Osteocyte (in vitro differentiated cells): ENCODE measurements at places on chromosomes 7 and 10. TPM values are rescaled to one million over a fixed set of nuclear protein-coding genes. Genes with fewer than 3 reads are reported as not detected.
A peak's percentile ranks its signal among the peaks of the same experiment; 100 is the strongest.

CFTR gene
- not detected in 2 replicates for total RNA-seq

SFTPD gene
- 0.35 and 0.60 TPM in 2 replicates for total RNA-seq

DNA sequence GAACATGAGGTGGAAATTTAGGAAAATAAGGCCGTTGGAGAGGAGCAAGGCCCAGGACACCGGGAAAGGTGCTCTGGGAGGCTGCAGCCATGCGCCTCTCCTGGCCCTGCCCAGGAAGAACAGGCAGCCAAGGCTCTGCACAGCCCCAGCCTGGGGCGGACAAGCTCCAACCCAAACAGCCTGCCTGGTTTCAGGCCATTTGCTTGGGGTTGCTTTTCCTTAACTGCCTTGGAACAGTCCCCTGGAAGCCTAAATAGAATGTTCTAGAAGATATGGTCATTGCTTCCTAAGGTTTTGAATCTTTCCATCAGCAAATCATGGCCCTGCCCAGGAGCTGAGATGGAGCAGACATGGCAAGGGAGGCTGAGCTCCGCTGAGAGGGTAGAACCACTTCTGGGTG lies 11.0 kb downstream of the VSTM4 start:
- DNase-seq: no peak
- H3K27me3 ChIP-seq: peaks cover 12% of the 10 kb centered on the region
- no peak overlapping the region for H3K4me3 ChIP-seq
- no peaks in the 10 kb centered on the region for H3K36me3 ChIP-seq

- no peaks in the 10 kb centered on the region for H3K36me3 ChIP-seq
- no peak overlapping the region for H3K4me3 ChIP-seq
- peaks cover 39% of the 10 kb centered on the region for H3K27me3 ChIP-seq
- H3K27ac ChIP-seq: no peak overlapping the region
Observed at GRCh38 chr10:50275650-50276235, 24.4 kb upstream of the ASAH2 start.

DNA sequence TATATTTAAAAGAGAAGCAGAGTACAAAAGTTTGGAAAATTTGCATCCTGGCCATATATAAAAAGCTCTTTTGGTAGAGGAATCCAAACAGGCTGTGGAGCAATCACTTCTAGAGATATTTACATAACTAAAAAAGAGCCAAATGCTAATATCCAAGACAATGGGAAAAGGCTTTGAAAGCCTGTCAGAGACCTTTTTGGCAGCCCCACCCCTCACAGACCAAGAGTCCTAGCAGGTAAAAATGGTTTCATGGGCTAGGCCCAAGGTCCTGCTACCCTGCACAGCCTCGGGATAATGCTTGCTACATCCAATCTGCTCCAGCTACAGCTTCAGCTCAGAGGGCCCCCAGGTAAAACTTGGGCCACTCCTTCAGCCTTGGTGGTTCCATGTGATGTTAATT lies 430.2 kb upstream of the KCND2 start:
- no peak for DNase-seq
- H3K36me3 ChIP-seq: peaks cover 2% of the 10 kb centered on the region
- no peak overlapping the region for H3K27ac ChIP-seq
- H3K27me3 ChIP-seq: no peaks in the 10 kb centered on the region
- H3K4me1 ChIP-seq: no peaks in the 10 kb centered on the region

DNA sequence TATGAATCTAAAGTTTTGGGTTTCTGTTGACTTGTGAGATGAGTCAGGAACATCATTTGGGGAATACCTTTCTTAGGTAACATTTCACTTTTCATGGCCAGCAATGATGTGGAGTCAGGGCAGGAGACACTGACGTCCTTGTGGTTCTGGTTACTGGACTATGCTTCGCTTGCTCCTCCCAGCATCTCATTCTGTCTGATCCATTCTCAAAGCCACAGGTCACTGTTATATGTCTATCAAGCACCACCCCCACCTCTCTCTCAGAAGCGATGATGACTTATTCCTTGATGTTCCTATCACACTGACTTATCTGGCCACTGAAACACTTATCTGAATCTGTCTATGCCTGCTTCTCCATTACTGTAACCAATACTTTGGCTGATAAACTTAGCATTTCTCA lies 51.6 kb downstream of the TES start:
- H3K27ac ChIP-seq: no peak overlapping the region
- H3K4me3 ChIP-seq: no peak overlapping the region
- H3K4me1 ChIP-seq: peaks cover 21% of the 10 kb centered on the region

KCNIP2 gene
- total RNA-seq: 3.2 and 3.5 TPM in 2 replicates

- H3K27me3 ChIP-seq: peaks cover 60% of the 10 kb centered on the region
- H3K27ac ChIP-seq: no peak within 1 kb of the TSS
- no peak for DNase-seq
- peak within 1 kb of the TSS; percentile 28 for H3K4me3 ChIP-seq
- peaks cover 14% of the 10 kb centered on the region for H3K4me1 ChIP-seq
Observed at GRCh38 chr7:19772841-19773760, at the start of gene TMEM196. Gene TMEM196, minus strand, starts transcription at chr7:19773617. Its CDS starts 921 bp downstream, at chr7:19772696.

ZRANB1 gene
- 26.4 and 26.8 TPM in 2 replicates for total RNA-seq

- peaks cover 11% of the 10 kb centered on the region for H3K4me1 ChIP-seq
- no peak overlapping the region for H3K4me3 ChIP-seq
- H3K36me3 ChIP-seq: no peaks in the 10 kb centered on the region
- no peak for DNase-seq
Observed at GRCh38 chr10:17838080-17838648, 29.0 kb downstream of the MRC1 start.

OR2A42 gene
- total RNA-seq: 0.08 and 0.18 TPM in 2 replicates

RET gene
- 0.43 and 1.1 TPM in 2 replicates for total RNA-seq

DNA sequence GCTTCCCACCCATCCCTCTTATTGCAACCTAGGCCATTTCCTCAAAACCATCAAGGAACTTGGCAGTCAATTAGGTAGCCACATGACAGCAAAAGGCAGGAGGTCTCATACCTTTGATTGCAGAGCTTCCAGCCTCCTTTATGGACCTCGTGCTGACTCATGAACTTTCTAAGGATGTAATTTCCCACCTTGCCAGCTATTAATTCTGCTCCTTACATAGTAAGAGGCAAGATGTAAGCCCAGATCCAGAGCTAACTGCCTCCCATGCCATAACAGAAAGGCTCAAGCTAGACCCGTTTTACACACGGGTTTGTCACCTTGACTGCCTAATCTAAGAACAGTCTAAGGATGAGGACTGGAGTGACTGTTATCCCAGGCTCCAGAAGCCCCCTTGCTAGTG lies 565.7 kb downstream of the KCNMA1 start:
- peaks cover 17% of the 10 kb centered on the region for H3K4me1 ChIP-seq
- no peak overlapping the region for H3K4me3 ChIP-seq
- peak; percentile 4 for DNase-seq
- H3K36me3 ChIP-seq: peaks cover 54% of the 10 kb centered on the region

DNA sequence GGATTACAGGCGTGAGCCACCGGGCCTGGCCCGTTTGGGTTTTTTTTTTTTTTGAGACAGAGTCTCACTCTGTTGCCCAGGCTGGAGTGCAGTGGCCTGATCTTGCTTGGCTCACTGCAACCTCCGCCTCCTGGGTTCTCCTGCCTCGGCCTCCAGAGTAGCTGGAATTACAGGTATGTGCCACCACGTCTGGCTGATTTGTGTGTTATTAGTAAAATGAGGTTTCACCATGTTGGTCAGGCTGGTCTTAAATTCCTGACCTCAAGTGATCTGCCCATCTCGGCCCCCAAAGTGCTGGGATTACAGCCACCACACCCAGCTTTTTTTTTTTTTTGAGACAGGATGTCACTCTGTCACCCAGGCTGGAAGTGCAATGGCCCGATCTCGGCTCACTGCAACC lies 5.9 kb upstream of the BAIAP2L1 start:
- H3K27ac ChIP-seq: no peak overlapping the region
- peaks cover 3% of the 10 kb centered on the region for H3K27me3 ChIP-seq
- H3K36me3 ChIP-seq: no peaks in the 10 kb centered on the region
- no peak overlapping the region for H3K4me3 ChIP-seq

DNA sequence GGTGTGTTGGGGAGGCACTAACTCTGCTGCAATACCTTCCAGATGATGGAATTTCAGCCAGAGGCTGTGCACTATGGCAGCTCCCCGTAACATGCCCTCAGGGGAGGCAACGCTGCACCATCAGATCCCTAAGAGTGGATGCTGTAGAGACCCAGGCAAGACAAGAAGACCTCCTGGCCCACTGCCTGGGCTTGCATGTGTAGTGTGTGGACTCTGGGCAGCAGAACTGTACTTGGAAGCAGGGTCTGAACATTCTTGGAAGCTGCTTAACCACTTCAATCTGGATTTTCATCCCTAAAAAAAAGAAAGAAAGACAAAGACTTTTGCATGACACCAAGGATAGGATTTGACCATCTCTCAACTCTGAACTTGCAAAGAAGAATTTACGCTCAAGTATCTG lies 297.5 kb upstream of the NRP1 start:
- H3K4me3 ChIP-seq: no peak overlapping the region
- H3K27ac ChIP-seq: no peak overlapping the region
- no peaks in the 10 kb centered on the region for H3K4me1 ChIP-seq
- H3K27me3 ChIP-seq: peaks cover 34% of the 10 kb centered on the region
- H3K36me3 ChIP-seq: no peaks in the 10 kb centered on the region

- no peak overlapping the region for H3K4me3 ChIP-seq
- H3K4me1 ChIP-seq: no peaks in the 10 kb centered on the region
- H3K27me3 ChIP-seq: no peaks in the 10 kb centered on the region
Observed at GRCh38 chr10:37379991-37380390, 254.6 kb downstream of the ANKRD30A start.

- no peak overlapping the region for H3K27ac ChIP-seq
- no peak overlapping the region for H3K4me3 ChIP-seq
- DNase-seq: no peak
- H3K4me1 ChIP-seq: no peaks in the 10 kb centered on the region
Observed at GRCh38 chr10:113414543-113414942, 138.3 kb upstream of the HABP2 start.

RHBDD2 gene
- total RNA-seq: 44.8 and 50.7 TPM in 2 replicates

DNA sequence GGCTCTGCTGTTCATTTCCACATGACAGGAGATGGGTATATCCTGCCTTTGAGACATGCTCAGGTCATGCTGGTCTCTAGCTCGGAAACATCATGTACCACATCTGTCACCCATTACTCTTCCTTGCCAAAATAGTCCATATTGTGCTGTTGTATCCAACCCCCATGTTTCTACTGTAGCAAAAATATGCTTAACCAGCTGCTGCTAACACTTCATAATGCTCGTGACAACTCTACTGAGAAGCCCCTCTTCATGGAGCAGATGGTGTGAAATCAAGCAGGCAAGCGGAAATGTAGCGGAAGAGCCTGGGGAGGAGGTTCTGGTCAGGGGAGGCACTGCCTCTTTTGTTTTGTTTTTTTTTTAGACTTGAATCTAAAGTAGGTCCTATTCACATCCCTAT lies 82.9 kb downstream of the NPY start:
- no peaks in the 10 kb centered on the region for H3K36me3 ChIP-seq
- peaks cover 5% of the 10 kb centered on the region for H3K27me3 ChIP-seq
- no peak overlapping the region for H3K4me3 ChIP-seq
- H3K4me1 ChIP-seq: no peaks in the 10 kb centered on the region
- DNase-seq: no peak

DNA sequence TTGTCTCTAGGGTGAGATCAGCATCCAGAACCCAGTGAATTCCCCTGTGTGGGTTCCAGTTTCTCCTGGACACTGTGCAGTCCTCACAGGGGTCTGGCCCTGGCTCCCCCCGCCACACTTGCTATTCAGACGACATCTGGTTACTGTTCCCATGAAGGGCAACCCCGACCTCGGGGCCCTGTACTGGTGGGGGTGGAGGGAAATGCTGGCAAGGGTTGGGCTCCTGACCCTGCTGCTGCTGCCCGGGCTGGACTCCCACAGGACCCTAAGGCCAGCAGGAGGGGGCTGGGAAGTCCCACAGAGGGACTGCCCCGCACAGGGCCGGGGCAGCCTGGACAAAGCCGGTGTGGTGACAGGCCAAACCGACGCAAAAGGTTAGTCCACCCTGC lies 768 bp upstream of the CPA1 start:
- H3K27ac ChIP-seq: peak overlapping the region; percentile 18
- peaks cover 2% of the 10 kb centered on the region for H3K36me3 ChIP-seq
- no peak for DNase-seq
- peaks cover 25% of the 10 kb centered on the region for H3K4me1 ChIP-seq

DNA sequence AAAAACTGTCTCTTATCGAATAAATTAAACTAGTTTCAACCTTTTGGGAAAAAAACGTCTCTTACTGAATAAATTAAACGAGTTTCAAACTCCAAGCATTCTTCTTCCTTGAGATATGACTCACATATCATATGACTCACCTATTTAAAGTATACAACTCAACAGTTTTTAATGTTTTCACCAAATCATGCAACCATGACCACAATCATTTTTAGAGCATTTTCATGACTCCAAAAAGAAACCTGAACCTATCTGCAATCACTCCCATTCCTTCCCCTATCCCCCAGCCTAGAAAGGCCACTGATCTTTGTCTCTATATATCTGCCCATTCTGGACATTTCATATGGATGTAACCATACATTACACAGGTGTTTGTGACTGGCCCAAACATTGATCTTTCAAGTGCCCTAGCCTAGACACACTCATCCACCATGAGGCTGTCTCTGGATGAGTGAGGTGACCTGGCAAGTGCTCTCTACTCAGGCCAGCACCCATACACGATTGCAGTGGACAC lies 115.3 kb downstream of the PIP4K2A start:
- H3K27me3 ChIP-seq: no peaks in the 10 kb centered on the region
- no peak for DNase-seq
- peaks cover 27% of the 10 kb centered on the region for H3K4me1 ChIP-seq
- H3K36me3 ChIP-seq: peaks cover 8% of the 10 kb centered on the region
- H3K27ac ChIP-seq: peak overlapping the region; percentile 39
- no peak overlapping the region for H3K4me3 ChIP-seq

DNA sequence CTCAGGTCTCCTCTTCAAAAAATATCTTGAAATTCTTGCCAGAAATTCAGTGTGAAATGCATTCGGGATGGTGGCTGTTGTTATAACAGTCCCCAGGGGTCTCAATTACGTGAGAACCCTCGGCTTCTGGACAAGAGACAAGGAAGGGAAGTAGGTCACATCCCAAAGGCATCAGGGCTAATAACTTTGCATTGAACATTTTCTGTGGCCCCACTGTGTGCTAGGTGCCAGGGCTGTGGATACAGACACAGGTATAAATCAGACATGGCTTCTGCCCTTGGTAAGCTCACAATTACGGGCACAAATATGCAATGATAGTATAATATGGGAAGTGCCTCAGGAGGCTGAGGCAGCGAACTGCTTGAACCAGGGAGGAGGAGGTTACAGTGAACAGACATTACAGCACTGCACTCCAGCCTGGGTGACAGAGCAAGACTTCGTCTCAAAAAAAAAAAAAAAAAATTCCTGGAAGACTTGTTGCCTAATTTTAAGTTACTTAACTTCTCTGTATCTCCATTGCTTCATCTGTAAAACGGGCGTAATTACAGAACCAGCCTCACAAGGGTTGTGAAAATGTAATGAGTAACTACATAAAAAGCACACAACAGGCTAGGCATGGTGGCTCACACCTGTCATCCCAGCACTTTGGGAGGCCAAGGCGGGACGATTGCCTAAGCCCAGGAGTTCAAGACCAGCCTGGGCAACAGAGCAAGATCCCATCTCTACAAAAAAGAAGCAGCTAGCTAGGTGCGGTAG lies 2.5 kb upstream of the RHBDD2 start:
- H3K27ac ChIP-seq: no peak overlapping the region
- no peak for DNase-seq
- H3K36me3 ChIP-seq: peaks cover 2% of the 10 kb centered on the region
- H3K4me3 ChIP-seq: no peak overlapping the region

- H3K36me3 ChIP-seq: no peaks in the 10 kb centered on the region
- no peak for DNase-seq
- no peak overlapping the region for H3K4me3 ChIP-seq
- H3K27me3 ChIP-seq: no peaks in the 10 kb centered on the region
Observed at GRCh38 chr7:106736508-106737201, 75.7 kb upstream of the CCDC71L start.

GRCh38 chr7:99790407-99790806 lies 6.4 kb upstream of the CYP3A4 start:
- DNase-seq: no peak
- H3K4me3 ChIP-seq: no peak overlapping the region
- H3K4me1 ChIP-seq: no peaks in the 10 kb centered on the region
- H3K27ac ChIP-seq: no peak overlapping the region
- no peaks in the 10 kb centered on the region for H3K36me3 ChIP-seq
- peaks cover 4% of the 10 kb centered on the region for H3K27me3 ChIP-seq

MRC1 gene
- not detected in 2 replicates for total RNA-seq
